ENCODE measurements at places on chromosomes 12 and 14.

DNA sequence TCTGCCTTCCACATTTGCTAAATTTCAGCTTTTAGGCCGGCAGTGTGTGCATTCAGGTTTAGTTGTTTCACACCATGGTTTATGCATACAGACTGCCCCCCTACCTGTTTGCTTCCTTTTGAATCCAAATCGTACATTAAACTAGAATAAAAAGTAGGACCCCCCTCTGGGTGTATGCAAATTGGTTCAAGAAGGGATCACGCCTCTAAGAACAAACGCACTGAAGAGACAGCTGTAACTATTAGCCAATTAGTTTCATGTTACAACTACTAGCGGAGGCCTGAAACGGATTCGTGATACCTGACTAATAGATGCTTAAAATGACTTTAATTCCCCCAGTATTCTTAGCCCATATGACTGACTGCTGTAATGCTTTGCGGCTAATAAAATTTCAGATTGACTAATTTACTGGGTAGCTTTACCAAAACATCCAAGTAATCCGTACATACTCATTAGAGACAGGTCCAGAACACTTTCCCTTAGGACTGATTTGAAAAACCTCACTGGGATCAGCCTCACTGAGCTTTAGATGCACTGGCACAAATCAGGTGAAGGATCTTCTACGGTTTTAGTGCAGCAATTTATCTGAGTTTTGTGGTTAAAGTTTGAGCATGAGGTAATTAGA lies 411.8 kb downstream of the NPAS3 start:
- no peak for DNase-seq

DNA sequence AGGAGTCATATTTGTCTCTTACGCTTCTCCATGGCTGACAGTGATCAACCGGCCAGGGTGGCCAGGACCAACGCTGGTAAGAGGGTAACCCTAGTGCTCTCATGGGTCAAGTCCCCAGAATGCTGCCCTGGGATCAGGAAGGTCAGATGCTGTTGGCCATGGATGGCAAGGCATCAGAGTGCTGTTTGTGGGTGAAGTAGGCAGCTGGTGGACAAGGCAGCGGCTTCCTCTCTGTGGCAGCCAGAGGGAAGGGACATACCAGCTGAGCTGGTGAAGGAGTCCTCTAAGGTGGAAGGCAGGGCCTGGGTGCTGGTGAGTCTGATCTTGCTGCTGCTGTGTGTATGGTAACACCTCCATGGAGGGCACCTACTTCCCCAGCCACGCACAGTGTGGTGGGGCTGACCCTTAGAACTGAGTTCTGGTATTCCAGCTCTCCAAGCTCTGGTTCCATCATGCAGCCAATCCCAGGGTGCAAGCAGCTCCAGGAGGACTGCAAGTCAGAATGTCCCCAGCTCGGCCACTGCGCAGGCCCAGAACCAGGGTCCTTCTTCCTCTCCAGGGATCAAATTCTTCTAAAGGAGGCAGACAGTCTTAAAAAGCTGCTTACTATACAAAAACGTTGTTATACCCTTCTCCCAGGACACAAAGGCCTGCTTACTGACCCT lies 13.4 kb upstream of the SMOC1 start:
- DNase-seq, result no peak

- no peak for DNase-seq
These were observed 647 bp upstream of the SIX1 start for GRCh38 chr14:60649875-60650372.

GRCh38 chr12:91529829-91530228 lies 347.2 kb upstream of the DCN start:
- no peak for DNase-seq

DNA sequence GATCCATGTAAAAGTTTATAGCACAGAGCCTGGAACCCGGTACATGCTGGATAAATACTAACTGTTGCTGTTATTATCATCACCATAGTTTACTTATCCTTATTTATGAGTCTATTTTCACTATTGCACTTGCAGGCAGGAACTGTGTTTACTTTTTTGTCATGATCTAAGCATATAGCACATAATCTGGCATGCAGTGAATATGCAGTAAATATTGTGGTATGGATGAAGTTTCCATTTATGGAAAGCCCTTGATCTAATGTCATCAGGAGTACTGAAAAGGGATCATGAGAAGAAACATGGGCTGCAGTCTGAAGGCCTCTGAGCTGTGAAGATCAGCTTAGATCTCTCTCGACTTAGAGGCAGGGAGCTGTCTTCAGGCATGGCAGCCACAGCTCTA lies 91.6 kb downstream of the KCNK13 start:
- DNase-seq, result no peak

DNA sequence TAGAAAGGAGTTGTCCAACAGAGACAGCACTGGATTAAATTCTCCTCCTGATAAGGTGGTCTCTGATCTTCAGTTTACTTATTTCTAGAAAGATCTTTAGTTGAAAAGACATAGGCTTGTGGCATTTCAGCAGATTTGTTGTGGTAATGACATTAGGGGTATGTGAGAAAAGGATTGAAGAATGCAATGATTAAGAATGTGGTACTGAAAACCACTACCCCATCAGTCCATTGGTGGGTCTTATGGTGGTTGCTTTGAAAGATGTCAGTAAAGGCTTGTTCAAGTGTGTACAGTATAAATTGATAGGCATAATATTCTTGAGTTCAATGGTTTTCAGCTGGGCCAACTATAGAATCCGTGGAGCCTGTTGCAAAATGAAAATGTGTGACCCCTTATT lies 10.8 kb downstream of the PPFIBP1 start:
- DNase-seq, result no peak

Measured in CD4-positive, alpha-beta T cell treated with Interleukin-10 for 1 hour (primary cell).